Stimulated activated CD4-positive, alpha-beta T cell treated with anti-CD3 and anti-CD28 coated beads, Interleukin-15, amount 100 ng/mL, for 1 hour (primary cell): ENCODE measurements at places on chromosomes 4 and X.

DNA sequence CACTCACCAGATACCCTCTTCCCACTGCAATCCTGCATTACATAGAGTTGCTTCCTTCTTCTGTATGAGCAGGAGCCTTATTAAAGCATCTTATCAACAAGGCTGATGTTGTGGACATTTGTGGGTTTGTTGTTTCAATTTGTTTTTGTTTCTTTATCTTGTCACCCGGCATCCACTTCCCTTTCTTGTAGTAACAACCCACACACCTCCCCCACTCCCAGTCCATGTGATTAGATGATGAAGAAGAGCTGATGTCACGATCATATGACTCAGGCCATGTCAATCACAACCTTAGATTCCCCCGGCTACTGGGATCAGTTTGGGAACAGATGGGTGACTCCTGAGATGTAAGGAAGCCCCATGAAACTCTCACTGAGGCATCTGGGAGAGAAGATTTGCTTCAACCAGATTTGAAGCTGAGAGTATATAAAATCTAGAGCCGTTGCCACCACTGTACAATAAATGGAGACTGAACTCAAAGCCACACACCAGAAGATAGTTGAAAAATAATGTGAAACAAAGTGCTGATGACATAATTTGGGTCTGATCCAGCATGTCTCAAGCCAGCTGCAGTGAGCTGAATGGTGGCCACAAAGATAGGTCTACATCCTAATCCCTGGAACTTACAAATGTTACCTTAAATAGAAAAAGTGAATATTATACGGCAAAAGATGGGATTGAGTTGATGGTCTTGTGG, 34.1 kb upstream of the SRD5A3 start:
- DNase-seq, result no peak

DNA sequence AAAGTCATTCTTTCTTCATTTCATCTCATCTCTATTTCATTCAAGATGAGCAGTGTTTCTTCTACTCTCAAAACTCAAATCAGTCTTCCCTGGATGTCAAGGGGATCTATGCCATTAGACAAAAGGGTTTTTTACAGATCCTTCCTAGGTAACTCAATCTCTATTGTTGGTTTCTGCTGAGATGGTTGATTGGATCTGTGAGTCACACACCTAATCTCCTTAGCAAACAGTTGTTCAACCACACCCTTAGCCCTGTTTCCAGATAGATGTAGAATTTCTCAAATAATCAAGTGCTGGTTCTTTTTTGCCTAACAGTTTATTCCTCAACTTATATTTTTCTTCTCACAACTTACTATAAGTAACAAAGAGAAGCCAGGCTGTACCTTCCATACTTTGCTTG, 200.5 kb downstream of the KDR start:
- DNase-seq, result no peak

- no peak for DNase-seq
Measured at GRCh38 chrX:7076245-7076661, 71.3 kb upstream of the STS start.

GRCh38 chrX:45164021-45164621, 36.6 kb downstream of the DIPK2B start:
- no peak for DNase-seq

- DNase-seq, result no peak
Measured at GRCh38 chr4:69881173-69881773, 21.3 kb upstream of the SULT1E1 start.

GRCh38 chr4:121776610-121777401, 11.8 kb upstream of the SMIM43 start:
- no peak for DNase-seq

- no peak for DNase-seq
Measured at GRCh38 chr4:10047967-10048366, 26.7 kb upstream of the SLC2A9 start.
